ENCODE measurements at places on chromosomes 11 and 22.

DNA sequence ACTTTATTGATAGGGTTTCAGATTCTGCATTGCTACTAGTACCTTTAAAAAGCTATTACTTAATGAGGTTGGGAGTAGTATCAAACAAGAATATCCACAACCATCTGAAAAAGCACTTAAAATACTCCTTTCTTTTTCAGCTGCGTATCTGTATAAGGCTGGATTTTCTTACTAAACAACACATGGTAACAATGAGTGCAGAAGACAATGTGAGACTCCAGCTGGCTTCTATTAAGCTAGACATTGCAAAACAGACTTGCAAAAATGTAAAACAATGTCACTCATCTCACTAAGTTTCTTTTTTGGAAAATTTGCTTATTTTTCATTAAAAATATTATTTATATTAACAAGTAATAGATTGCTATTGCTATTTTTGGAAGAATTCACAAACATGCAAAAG is 132.6 kb downstream of the WNT11 start:
- no peak for DNase-seq

- DNase-seq = no peak
These were observed 623.8 kb upstream of the CHORDC1 start for GRCh38 chr11:90846628-90847027.

- no peak for DNase-seq
These were observed 35.6 kb upstream of the JAM3 start for GRCh38 chr11:134033276-134033675.

- peak; percentile 100 for DNase-seq
These were observed at the start of gene ANAPC15 for GRCh38 chr11:72112143-72112977. Gene ANAPC15 (minus strand): TSS chr11:72112695. CDS start chr11:72111276, 1,419 bp downstream.

DNA sequence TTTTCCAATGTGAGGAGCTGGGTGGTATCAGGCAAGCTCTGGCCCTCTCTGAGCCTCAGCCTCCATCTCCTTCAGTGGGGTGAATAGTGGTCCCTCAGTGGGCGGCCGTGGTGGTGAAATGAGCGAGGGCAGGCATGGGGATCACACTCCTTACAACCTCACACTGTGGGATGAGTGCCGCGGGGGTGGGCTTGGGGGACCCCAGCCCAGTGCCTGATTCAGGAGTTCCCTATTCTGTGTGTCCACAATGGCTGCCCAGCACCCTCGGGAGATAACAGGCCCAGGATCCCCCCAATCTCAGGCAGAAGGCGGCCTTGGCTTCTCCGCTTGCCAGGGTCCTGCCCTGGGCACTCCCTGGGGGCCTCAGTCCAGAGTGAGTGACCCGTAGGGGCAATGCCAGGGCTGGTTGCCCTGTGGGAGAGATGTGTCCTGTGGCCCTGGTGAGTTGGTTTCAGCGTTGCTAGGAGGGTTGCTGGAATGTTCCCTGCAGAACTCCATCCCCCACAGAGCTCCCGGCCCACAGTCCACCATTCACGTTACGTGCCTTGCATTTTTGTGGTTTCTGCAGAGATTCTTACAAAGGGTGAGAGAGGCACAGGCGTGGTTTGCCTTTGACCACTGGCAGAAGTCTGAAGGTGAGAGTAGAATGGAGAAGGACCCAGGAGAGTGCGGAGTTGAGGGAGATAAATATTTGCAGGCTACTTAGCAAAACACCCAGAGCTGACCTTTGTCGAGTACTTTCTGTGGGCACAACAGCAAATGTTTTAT is 2.9 kb downstream of the ALDH3B1 start:
- DNase-seq = peak; percentile 66

GRCh38 chr11:17154409-17155159 is 53.2 kb downstream of the PIK3C2A start:
- DNase-seq = no peak

GRCh38 chr11:79922641-79923040 is 481.8 kb upstream of the TENM4 start:
- DNase-seq = no peak

- DNase-seq = no peak
These were observed 21.3 kb downstream of the SIK2 start for GRCh38 chr11:111623527-111624030.

GRCh38 chr22:20020533-20021195 is at the start of gene TANGO2:
Gene TANGO2 (plus strand): TSS chr22:20021110. CDS start chr22:20036799, 15,689 bp downstream.
- peak; percentile 92 for DNase-seq

DNA sequence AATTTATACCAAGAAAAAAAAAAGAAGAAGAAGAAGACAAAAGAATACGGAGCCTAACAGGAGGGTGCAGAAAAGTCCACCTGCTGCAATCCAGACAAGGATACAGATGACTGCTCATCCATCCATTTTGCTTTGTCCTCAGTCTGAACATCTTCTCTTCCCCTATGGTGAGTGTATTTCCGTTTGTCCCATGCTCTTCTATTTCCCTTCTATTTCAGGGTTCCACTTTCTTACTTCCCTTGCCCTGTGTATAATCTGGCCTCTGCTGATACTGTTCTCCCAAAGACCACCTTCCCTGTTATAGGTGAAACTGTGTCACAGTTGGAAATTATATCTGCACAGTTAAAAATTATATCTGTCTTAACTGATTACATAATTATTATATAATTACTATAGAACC is 48.7 kb upstream of the USP47 start:
- no peak for DNase-seq
